ENCODE measurements at places on chromosomes 4 and X.

DNA sequence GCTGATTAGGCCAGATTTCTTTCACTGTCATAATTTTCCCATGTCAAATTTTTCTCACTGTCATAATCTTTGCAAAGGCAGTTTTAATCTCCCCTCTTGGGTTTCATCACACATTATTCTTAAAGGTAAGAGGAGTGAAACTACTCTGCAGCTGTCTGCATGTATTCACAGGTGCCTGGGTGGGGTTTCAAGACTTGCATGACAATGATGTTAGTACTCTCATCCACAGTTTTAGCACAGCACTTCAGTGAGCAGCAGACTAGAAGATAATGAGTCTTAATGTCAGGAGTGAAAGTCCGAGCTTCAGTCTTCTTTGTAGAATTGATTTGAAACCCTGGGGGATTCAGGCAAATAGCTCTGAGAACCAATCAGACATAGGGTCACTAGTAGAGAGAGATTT is 182.5 kb upstream of the GALNT7 start:
- no peak for DNase-seq

DNA sequence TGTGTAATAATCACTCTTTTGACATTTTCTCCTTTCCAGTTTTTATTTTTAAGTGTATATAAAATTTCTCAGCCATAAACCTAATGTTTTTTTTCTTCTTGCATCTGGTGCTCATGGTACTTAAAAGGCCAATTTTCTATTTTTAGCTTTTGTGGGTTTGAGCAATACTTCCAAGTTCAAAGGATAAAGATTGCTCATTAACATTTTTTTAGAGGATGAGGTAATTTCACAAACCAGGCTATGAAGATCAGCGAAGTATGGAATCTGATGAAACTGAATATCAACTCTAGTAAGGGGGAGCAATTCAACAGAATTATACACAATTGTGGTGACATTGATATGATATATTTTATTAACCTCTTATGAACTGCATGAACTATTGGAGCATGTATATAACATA is 25.8 kb upstream of the KLHL34 start:
- no peak for DNase-seq

DNA sequence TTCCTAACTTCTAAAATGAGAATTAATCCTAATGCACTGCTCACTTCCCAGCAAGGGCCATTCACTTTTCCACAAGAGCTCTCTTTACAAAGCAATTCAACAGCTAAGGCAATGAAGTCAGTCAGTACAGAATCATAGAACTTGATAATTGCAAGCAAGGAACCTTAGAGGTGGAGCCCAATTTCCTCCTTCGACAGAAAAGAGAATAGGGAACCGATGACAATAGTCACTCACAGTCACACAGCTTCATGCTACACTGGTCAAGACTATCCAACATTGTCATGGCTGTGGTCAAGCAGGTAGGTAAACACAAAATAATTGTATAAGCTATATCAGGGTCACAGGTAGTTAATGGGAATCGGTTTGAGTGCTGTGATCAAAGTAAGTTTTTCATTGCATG is 90.0 kb downstream of the ELOVL6 start:
- DNase-seq, result no peak

DNA sequence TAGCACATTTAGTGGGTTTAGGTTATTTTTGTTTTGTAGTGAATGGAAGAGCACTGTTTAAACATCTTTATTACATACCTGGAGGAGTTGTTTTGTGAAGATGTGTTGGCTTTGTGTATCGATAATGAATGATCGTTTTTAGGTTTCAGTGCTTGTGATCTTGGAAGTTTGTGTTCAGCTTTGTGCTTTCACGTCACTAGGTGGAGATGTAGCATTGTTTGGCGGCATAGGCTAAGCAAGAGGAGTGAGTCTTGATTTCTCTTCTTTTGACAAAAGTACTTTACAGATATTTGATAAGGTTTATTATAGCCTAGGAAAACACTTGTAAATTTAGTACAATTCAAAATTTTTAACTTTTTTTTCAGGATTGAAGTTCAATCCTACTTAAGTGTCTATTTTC is 50.4 kb downstream of the PDK3 start:
- no peak for DNase-seq

- DNase-seq, result no peak
Measured at GRCh38 chrX:8455557-8455956, 9.1 kb upstream of the VCX3B start.

GRCh38 chr4:2888886-2889285 is 45.2 kb downstream of the ADD1 start:
- DNase-seq, result no peak

DNA sequence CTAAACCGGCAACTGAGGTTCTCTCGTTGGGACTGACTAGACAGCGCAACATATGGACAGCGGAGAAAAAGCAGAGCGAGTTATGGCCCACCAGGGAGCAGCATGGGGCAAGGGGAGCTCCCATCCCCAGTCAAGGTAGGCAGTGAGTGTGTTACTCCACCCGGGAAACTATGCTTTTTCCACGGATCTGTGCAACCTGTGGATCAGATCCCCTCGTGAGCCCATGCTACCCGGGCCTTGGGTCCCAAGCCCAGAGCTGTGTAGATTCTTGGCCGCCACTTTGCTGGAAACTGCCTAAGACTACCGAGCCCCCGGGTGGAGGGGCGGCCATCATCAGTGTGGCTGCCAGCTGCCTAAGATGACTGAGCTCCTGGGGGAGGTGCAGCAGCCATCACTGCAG is 140.9 kb downstream of the PAPSS1 start:
- no peak for DNase-seq

- no peak for DNase-seq
Measured at GRCh38 chr4:101218894-101219293, 128.4 kb downstream of the PPP3CA start.

DNA sequence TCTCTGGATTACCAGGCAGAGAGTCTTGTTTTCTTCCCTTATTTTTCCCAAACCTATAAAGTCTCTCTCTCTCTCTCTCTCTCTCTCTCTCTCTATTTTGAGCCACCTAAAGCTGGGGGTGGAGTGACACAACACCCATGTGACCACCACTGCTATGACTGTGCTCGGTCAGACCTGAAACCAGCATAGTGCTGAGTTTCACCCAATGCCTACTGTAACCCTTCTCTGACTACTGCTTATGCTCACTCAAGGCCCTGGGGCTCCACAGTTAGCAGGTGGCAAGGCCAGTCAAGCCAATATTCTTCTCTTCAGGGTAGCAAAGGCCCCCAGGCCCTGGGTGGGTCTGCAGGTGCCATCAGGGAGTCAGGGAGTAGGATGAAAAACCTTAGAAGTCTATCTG is 114.7 kb upstream of the ARMCX2 start:
- no peak for DNase-seq

DNA sequence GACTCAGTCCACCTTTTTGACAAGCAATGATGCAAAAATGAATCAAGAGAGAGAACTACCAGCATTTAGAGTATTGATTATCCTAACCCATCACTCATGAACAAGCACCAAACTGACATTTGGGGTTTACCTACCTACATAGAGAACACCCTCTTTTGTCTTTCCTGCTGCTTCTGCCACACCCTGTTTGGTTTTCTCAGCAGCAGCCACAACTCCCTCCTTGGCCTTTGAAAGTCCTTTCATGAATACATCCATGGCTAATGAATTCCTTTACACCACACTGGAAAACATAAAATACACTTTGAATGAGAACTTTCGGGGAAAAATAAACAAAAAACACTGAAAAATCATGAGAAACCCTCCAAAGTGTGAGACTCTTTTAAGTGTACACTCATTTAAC is 1.5 kb downstream of the SNCA start:
- DNase-seq, result no peak

GRCh38 chrX:45860450-45860849 is 659.8 kb upstream of the DIPK2B start:
- peak; percentile 11 for DNase-seq

DNA sequence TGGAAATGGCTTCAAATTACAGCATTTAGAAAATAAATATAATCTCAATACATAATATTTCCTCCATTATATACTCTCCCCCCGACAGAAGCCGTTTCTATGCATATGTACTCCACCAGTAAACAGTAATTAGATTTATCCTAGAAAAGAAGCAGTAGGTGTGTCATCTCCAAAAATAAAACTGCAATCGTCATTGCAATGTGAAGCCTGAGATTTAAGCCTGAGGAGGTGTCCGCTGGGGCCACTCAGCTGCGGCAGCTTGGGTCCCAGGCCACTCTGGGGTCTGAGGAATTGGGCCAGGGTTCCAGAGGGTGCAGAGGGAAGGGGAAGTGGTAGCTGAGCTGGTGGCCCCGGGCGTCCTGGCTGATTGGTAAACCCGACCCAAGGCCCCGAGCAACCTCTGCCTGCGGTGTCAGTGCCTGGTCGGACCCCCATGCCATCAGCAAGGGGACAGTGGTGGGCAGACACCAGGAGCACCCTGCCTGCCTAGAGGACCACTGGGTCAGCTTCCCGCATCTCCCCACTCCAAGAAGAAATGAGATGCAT is 7.8 kb upstream of the MXD4 start:
- no peak for DNase-seq

- no peak for DNase-seq
Measured at GRCh38 chr4:79017481-79017880, 78.2 kb upstream of the PAQR3 start.

DNA sequence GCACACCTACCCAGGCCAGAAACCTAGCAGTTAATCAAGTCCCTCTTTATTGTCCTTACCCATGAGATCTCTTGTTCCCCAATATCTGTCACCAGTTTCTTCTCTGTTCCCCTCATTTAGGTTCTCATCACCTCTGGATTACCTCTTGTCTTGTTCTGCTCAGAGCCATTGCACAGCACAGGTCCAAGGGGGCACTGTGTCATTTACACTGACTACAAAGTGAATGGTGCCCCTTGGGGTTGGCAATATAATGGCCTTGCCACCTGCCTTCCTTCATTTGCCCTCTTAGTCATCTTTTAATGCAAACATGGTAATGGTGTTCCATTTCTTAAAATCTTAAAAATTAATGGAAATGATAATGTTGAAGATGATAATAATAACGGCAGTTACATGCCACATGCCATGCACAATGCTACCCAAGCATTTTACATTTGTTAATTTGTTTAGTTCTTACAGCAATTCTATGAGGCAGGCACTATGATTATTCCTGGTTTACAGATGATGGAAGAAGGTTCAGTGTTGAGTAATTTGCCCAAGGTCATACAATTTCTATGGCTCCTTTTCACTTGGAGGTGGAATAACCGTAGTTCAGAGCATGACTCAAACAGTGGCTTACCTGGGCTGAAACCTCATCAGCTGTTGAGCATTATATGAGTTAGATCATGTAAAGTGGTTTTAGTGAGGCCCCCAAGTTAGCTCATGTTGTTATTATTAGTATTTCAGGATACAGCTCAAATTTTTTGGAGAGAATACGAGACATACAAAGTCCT is 117.9 kb downstream of the RASL11B start:
- DNase-seq, result no peak

- peak; percentile 44 for DNase-seq
Measured at GRCh38 chrX:73214426-73215094, at the start of gene NAP1L2. Gene NAP1L2 (minus strand): TSS chrX:73214851. CDS start chrX:73214492, 359 bp downstream.

DNA sequence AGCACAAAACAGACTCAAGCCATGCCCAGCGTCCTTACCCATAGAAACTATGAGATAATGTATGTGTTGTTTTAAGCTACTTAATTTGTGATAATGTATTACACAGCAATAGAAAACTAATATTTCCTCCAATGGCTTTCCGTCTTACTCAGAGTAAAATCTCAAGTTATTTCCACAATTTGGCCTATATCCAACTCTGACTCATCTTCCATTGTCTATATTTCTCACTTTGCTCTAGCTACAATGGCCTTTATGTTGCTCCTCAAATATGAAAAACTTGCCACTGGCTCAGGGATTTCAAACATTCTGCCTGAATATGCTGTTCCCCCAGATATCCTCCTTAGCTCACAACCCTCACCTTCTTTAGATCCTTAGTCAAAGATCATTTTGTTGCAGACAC is 31.6 kb downstream of the IQCM start:
- DNase-seq, result no peak

GRCh38 chr4:183352546-183352945 is 30.3 kb upstream of the CLDN24 start:
- DNase-seq, result no peak

- no peak for DNase-seq
Measured at GRCh38 chrX:39367416-39367815, 566.2 kb downstream of the MID1IP1 start.

DNA sequence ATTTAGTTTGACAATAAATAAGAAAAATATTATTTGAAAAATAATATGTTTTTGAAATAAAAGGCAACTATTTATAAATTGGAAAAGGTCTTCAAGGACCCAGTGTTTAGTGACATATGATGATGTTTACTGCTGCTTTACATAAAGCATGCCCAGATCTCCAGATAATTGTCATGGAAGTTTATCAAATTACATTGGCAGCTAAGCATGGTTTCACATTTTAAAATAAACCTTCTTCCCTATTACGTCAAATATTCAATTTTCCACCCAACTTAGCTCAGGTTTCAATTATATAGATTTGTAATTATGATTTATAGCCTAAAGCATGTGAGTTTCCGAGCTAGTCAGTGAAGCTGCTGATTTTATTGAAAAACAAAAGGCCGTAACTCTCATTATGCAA is 417.2 kb downstream of the CFAP47 start:
- DNase-seq, result no peak

GRCh38 chr4:26424838-26425237 is 65.4 kb downstream of the CCKAR start:
- no peak for DNase-seq

DNA sequence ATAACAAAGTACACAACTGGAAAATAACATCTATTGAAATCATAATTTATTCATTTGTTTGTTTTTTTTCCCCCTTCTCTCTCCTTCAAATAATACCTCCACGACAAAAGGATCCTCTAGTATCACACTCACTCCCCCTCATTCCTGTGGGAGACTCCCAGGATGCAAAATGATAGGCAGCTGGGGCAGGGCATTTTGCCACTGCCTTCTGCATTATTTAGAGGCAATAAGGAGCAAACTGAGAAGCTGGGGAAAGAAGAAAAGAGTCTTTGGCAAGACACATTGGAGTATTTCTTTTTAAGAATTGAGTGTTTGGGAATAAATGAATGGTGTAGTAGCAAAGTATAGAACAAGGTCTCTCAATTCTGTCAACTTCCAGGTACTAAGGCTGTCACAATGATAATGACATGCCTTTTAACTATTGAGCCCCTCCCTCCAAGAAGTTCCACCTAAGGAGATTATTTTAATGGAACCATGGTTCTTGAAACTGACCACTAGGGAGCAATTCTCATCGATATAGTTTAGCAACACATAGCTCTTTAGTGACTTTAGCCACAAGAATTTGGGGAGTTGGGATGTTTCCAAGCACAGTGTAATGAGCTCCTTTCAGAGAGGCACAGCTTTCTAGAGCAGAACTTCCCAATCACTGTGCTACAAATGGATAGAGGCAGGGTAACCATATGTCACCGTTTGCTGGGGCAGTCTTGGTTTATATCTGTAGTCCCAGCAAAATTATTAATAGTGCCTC is 303.3 kb downstream of the FRMPD4 start:
- DNase-seq, result no peak

DNA sequence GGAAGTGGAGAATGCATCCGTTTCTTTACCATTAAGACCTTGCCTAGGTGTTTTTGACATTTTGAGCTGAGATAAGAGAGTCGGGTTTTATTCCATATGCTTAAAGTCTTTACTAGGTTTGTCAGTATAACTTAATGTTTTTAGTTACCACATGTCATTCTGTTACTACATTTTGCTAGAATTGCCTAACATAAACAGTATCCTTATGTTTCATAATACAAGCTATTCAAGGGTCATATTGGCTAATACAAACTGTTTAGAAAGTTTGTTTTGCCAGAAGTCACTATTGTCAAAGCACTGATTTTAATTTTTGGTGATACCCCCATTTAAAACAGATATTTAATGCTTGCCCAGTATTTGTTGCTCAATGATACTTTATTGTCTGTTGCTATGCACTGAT is 427.7 kb upstream of the MAGEB2 start:
- DNase-seq, result no peak
